Breast epithelium (tissue), 4 donors: ENCODE measurements at places on chromosomes 1 and 21. TPM values are rescaled to one million over a fixed set of nuclear protein-coding genes. Genes with fewer than 3 reads are reported as not detected.
A peak's percentile ranks its signal among the peaks of the same experiment; 100 is the strongest.

- no peak for DNase-seq
- no peaks in the 10 kb centered on the region for H3K36me3 ChIP-seq
- peak overlapping the region; percentile 16 for H3K27ac ChIP-seq
- H3K27me3 ChIP-seq = no peaks in the 10 kb centered on the region
These were observed 1211.0 kb upstream of the ADGRL4 start for GRCh38 chr1:80217377-80217986.

DNA sequence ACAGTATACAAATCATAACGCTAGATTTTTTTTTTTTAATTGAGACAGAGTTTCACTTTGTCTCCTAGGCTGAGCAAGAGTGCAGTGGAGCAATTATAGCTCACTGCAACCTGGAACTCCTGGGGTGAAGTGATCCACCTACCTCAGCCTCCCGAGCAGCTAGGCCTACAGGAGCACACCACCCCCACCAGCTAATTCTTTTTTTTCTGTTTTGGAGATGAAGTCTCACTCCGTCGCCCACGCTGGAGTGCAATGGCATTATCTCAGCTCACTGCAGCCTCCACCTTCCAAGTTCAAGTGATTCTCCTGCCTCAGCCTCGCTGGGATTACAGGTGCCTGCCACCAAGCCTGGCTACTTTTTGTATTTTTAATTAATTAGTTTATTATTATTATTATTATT, 21.3 kb downstream of the NPR1 start:
- H3K36me3 ChIP-seq = no peaks in the 10 kb centered on the region
- no peak overlapping the region for H3K4me3 ChIP-seq
- no peaks in the 10 kb centered on the region for H3K4me1 ChIP-seq
- DNase-seq = no peak
- no peak overlapping the region for H3K27ac ChIP-seq

- no peaks in the 10 kb centered on the region for H3K27me3 ChIP-seq
- no peak overlapping the region for H3K27ac ChIP-seq
- DNase-seq = no peak
These were observed 44.7 kb downstream of the CAPN2 start for GRCh38 chr1:223756806-223757700.

DNA sequence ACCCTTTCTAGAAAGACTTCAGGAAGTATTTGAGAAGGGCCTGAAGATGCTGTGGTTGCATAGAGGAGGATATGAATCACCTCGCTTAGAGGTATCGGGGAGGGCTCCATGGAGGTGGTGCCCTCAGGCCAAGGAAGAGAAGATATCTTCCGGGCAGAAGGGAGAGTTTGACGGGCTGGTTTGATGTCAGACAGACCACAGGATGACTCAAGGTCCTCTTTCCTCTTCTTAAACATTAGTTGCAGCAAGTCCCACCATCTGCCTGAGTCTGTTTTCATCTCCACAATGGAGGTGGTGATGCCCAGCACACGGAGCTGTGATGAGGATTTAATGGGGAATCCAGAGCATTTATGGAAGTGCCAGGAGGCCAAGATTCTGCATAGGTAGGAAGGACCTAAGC, 25.1 kb upstream of the RUNX3 start:
- H3K27me3 ChIP-seq = no peaks in the 10 kb centered on the region
- DNase-seq = no peak
- H3K4me1 ChIP-seq = no peaks in the 10 kb centered on the region
- no peak overlapping the region for H3K27ac ChIP-seq

DNA sequence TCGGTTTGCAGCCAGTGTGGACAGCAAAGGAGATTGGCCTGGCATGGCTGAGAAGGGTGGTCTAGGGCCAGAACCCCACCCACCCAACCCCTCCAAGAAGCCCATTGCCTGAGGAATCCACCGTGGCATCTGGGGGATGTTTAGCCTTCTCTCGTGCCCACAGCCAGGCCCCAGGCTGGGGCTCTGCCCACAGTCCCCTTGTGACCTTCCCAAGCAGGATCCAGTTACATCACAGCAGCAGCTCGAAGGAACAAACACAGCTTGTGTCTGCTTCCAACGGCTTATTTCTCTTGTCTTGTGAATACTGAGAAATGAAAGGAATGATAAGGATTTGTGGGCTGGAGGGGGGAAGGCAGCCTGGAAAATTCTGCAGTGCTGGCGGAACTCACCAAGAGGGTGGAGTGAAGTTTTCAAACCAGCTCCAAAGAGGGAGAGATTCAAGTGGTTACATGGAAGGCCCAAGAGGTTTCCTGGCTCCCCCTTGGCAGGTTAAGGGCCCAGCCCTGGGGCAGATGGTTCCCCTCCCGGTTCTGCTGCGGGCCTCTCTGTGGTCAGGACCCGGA, 61.6 kb downstream of the DHRS3 start:
- peak; percentile 86 for DNase-seq
- no peaks in the 10 kb centered on the region for H3K36me3 ChIP-seq
- no peaks in the 10 kb centered on the region for H3K4me1 ChIP-seq
- no peak overlapping the region for H3K4me3 ChIP-seq
- peak overlapping the region; percentile 93 for H3K27ac ChIP-seq

- H3K27me3 ChIP-seq = no peaks in the 10 kb centered on the region
- DNase-seq = peak; percentile 51
- H3K27ac ChIP-seq = peak overlapping the region; percentile 90
- no peaks in the 10 kb centered on the region for H3K36me3 ChIP-seq
- H3K4me3 ChIP-seq = no peak overlapping the region
- H3K4me1 ChIP-seq = peaks cover 24% of the 10 kb centered on the region
These were observed 55.8 kb downstream of the SLC9A1 start for GRCh38 chr1:27099135-27099586.

DNA sequence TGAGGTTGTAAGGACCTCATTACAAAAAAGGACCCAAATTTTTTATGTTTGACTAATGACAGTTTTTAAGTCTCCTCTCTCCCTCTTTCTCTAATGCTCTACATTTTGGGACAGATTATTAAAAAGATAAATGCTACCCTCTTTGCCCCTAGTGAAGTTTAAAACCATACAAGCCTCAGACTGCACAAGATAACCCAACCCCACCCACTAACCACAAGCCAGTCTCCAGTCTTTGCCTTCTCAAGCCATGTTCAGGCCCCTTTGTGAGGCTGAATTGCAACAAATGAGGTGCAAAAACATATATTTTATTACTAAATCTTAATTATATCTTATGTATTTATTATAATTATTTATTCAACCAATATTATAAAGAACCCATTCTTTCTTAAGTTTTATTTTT, 597.2 kb upstream of the BRINP3 start:
- no peaks in the 10 kb centered on the region for H3K4me1 ChIP-seq
- peaks cover 5% of the 10 kb centered on the region for H3K36me3 ChIP-seq
- no peak overlapping the region for H3K27ac ChIP-seq
- no peaks in the 10 kb centered on the region for H3K27me3 ChIP-seq

DNA sequence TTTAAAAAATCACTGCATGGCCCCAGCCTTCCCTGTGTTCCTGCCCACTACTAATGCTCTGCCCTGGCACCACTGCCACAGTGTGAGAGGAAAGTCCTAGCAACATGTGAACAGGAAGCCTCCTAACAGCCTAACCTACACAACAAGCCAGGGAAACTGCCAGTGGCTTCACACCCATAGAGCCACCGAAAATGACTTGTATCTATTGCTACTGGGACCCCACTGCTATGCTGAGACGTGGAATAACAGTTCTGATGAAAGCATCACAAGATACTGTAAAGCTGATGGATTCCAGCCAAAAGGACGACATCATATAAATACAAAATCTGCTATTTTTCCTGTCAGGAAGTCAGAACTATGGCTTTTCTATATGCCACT, 74.9 kb downstream of the JAK1 start:
- peaks cover 8% of the 10 kb centered on the region for H3K4me1 ChIP-seq
- no peak overlapping the region for H3K27ac ChIP-seq
- no peak for DNase-seq
- H3K27me3 ChIP-seq = no peaks in the 10 kb centered on the region
- no peak overlapping the region for H3K4me3 ChIP-seq

GRCh38 chr1:16425125-16426025, 11.8 kb downstream of the SPATA21 start:
- H3K36me3 ChIP-seq = no peaks in the 10 kb centered on the region
- no peaks in the 10 kb centered on the region for H3K4me1 ChIP-seq
- H3K4me3 ChIP-seq = no peak overlapping the region
- DNase-seq = no peak
- no peaks in the 10 kb centered on the region for H3K27me3 ChIP-seq
- no peak overlapping the region for H3K27ac ChIP-seq

GRCh38 chr1:15799004-15799867, 8.2 kb downstream of the UQCRHL start:
- H3K4me1 ChIP-seq = peaks cover 8% of the 10 kb centered on the region
- H3K27me3 ChIP-seq = no peaks in the 10 kb centered on the region
- peak; percentile 79 for DNase-seq
- no peak overlapping the region for H3K4me3 ChIP-seq

DNA sequence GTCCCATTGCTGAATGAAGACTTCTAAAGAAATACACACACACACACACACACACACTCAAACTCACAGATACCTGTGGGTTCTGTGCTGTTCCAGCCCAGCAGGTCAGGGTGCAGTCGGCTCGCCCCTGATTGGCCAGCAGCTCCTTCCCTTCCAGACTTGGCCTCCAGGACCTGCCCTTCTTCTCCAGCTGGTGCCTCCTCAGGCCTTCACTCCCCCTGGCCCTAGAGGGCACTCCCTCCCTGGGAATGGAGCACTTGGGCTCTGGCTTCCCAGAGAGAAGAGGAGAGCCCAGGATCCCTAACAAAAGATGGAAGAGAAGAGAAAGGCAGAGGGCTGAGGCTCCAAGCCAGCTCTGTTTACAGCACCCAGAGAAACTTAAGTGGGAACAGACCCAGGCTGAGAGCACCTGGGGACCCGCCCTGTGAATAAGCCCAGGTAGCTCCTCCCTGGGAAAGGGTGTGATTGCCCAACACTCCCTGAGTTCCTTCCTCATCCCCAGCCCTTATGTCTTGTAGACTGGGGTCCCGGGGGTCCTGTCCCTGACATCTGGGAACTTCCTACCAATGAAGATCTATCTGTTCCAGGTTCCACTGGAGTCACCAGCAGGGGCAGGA, at the start of gene PGLYRP3:
Gene PGLYRP3 (minus strand): TSS at position 383 of the 617 bp plus-strand sequence. CDS start 2,287 bp downstream, outside the sequence.
- H3K36me3 ChIP-seq = no peaks in the 10 kb centered on the region
- no peaks in the 10 kb centered on the region for H3K4me1 ChIP-seq
- no peak for DNase-seq
- no peak within 1 kb of the TSS for H3K4me3 ChIP-seq
- no peak within 1 kb of the TSS for H3K27ac ChIP-seq

DNA sequence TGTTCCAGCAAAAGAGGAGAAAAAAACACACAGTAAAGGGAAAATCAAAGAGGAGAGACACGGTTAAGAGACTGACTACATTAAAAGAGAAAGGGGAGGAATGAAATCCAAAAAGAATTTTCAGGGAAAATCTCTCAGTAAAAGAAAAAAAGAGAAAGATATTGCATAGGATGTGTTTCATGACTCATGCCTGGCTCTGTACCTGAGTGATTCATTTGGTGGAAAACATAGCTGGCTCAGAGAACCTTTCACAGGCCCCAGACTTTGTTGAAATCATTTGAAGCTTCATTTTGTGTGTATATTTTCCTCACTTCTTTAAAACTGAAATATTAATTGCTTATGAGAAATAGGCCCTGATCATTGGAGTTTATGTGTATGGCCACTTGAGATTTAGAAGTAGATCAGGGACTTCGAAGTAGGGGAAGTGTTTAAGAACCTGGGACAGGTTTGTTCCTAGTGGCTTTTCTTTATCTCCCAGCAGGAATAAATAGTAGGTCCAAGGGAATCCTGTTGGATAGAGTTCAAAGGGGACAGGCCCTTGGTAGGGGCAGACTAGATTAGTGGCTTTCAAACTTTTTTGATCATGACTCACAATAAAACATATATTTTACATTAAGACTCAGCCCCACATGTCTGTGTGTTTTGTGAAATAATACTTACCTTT, 239.1 kb upstream of the SGIP1 start:
- H3K27ac ChIP-seq = peak overlapping the region; percentile 75
- H3K27me3 ChIP-seq = no peaks in the 10 kb centered on the region
- H3K4me1 ChIP-seq = peaks cover 7% of the 10 kb centered on the region
- no peak for DNase-seq

- no peak for DNase-seq
- H3K4me1 ChIP-seq = no peaks in the 10 kb centered on the region
- H3K27ac ChIP-seq = no peak overlapping the region
- H3K36me3 ChIP-seq = no peaks in the 10 kb centered on the region
- no peaks in the 10 kb centered on the region for H3K27me3 ChIP-seq
These were observed 26.7 kb upstream of the NBL1 start for GRCh38 chr1:19617376-19617775.

- H3K27ac ChIP-seq = no peak overlapping the region
These were observed 40.2 kb downstream of the HMCN1 start for GRCh38 chr1:185774394-185774793.

- H3K27ac ChIP-seq = peak overlapping the region; percentile 60
- no peaks in the 10 kb centered on the region for H3K4me1 ChIP-seq
- H3K36me3 ChIP-seq = no peaks in the 10 kb centered on the region
- DNase-seq = no peak
- H3K4me3 ChIP-seq = peak overlapping the region; percentile 97
These were observed 35.8 kb downstream of the PIK3CD start for GRCh38 chr1:9687120-9687873.

OXCT2 gene
- total RNA-seq = 0.32 TPM

GJB5 gene
- total RNA-seq = not detected

PSEN2 gene
- 31.9 TPM for total RNA-seq

PLA2G4A gene
- 5.6 TPM for total RNA-seq

ANKRD35 gene
- total RNA-seq = 10.2 TPM

YOD1 gene
- total RNA-seq = 6.9 TPM
